T-helper 17 cell (primary cell): ENCODE measurements at places on chromosomes 4 and X.

DNA sequence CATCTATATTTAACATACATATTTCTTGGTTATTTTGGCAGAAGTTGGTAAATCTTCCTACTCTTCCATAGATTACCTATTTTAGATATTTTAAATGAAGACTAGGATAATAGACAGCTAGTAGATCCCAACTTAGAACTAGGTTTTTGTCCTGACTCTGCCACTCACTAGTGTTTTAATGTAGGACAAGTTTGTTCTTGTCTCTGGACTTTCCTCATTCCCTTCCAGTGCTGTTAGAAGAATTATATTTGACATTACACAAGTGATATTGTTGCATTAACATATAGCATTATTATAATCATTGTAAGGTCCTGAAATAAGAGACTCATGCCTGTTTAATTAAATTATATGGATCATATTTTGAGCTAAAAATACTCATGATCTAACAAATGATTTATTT, 24.1 kb upstream of the ALB start:
- DNase-seq = no peak

GRCh38 chrX:24902806-24903205, 113.0 kb downstream of the ARX start:
- DNase-seq = no peak

- no peak for DNase-seq
Observed at GRCh38 chrX:130071611-130072344, 38.5 kb downstream of the ELF4 start.

- DNase-seq = no peak
Observed at GRCh38 chrX:41167888-41168287, 82.6 kb downstream of the USP9X start.

DNA sequence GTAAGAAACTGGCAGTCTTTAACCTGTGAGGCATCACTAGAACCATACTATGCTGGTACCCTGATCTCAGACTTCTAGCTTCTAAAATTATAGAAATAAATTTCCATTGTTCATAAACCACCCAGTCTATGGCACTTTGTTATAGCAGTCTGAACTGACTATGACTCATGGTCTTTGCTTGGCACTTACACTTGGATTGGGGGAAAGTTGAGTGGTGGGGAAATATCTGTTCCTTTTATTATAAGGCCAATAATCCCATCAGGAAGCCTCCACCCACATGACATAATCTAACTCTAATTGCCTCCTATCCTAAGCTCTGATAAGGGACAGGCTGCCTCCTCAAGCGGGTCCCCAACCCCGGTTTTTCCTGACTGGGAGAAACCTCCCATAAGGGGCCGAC, 61.4 kb upstream of the PACRGL start:
- DNase-seq = no peak

- DNase-seq = no peak
Observed at GRCh38 chrX:65093658-65094057, 117.4 kb upstream of the ZC4H2 start.

- DNase-seq = no peak
Observed at GRCh38 chrX:133636009-133636408, 220.7 kb upstream of the GPC4 start.

GRCh38 chrX:127578395-127578794, 473.8 kb downstream of the ACTRT1 start:
- DNase-seq = no peak

DNA sequence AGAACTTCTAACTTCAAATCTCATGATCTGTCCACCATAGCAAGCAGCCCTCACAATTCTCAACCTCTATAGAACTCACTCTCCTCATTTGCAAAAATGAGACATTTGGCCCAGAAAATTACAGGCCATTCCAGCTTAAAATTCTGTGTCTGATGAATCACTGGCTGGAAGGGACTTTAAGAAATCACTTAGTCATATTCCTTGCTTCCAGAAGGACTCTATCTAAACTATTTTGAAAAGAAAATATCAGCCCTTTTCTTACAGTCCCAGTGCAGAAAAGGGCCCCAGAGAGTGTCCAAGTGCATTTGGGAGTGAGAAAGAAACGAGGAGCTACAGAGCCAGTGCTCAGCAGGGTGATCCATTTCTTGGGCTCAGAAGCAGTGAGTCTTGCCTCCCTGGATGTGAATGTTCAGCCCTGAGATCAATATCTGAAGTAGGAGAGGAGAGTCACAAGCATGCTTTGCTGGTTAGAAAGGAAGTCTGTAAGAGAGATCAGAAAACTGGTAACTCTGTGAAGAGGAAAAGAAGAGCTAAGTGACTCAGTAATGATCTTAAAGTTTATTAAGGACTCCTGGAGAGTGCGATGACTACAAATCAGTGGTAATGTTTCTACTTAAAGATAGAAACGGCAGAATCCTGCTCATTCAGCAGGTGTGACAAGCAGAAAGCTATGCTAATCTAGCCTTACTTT, 139.8 kb downstream of the PALLD start:
- DNase-seq = no peak

DNA sequence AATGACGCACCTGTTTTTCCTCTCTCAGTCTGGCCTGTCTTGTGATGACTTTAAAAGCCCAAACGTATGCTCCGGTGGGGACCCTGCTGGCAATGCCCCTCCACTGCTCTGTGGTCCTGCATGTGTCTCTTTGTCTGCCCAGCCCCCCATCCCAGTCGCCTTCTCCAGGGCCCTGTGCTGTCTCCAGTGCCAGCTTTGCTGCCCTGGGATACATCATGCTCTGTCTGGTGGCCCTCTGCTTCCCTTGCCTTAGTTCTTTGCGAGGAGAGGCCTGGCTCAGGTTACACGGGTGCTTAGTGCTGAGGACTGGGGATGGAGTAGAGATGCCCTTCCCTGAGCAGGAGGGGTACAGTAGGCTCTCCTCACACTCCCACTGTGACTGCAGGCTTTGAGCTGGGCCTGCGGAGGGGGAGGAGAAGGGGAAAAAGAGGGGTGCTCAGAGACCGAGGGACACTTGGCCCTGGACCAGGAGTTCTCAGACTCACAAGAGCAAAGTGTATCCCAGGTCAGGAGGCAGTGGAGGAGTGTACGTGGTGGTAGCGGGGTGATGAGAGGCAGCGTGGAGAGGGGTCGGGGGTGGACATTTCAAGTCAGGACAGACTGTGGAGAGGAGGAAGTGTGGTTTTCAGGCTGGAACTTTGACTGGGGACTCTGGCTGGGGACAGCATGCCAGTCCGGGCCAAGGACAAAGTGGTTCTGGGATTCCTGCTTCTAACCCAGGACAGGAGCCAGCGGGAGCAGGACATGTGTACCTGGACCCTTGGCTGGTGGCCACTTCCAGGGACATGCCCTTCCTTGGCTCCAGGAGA, 2.8 kb downstream of the APLN start:
- no peak for DNase-seq

GRCh38 chr4:98674404-98675173, 16.2 kb upstream of the TSPAN5 start:
- DNase-seq = no peak

GRCh38 chr4:125728568-125728967, 413.8 kb downstream of the FAT4 start:
- no peak for DNase-seq

DNA sequence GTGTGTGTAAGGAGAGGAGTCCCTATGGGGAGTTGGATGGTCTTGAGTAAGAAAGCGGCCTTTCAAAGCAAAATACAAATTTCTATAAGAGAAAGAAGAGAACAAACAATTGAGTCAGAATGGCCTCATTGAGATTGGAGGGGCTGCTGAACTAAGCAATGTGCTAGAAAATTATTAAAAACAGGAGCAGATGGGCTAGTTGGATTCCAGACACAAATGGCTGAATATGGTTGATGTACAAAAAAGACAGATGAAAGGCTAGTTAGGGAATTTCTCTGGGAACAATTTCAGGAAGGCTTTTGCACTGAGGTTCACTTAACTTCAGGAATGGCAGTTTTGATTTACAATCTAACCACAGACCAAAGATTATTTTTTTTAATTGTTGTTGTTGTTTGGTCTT, 1806.8 kb upstream of the TENM3 start:
- no peak for DNase-seq

GRCh38 chrX:87518504-87518903, 902 bp downstream of the KLHL4 start:
- DNase-seq = no peak

GRCh38 chr4:114257501-114257900, 278.1 kb upstream of the ARSJ start:
- no peak for DNase-seq

GRCh38 chr4:122300776-122301175, 78.0 kb upstream of the ADAD1 start:
- no peak for DNase-seq

GRCh38 chr4:784401-785331, 41.3 kb downstream of the CPLX1 start:
- DNase-seq = no peak

- no peak for DNase-seq
Observed at GRCh38 chrX:63349307-63349706, 1.8 kb downstream of the SPIN4 start.

GRCh38 chrX:110741213-110741796, 54.3 kb downstream of the CHRDL1 start:
- DNase-seq = no peak

- no peak for DNase-seq
Observed at GRCh38 chrX:136630881-136631280, 17.1 kb upstream of the CD40LG start.
